Osteoblast (primary cell): ENCODE measurements at places on chromosomes 16 and 17. TPM values are rescaled to one million over a fixed set of nuclear protein-coding genes. Genes with fewer than 3 reads are reported as not detected.

DNA sequence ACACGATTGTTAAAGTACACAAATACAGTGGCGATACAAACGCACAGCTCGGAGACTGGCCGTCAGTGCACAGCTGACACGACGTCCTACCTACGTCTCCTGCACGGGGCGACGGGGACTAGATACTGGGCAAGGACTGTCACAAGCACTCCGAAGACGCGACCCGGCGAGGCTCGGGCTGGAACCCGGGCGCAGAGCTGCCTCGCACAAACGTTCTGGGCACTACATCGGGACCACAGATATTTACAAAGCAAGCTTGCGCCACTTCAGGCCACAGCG lies 13.8 kb downstream of the SLC16A3 start:
- DNase-seq: no peak

DNA sequence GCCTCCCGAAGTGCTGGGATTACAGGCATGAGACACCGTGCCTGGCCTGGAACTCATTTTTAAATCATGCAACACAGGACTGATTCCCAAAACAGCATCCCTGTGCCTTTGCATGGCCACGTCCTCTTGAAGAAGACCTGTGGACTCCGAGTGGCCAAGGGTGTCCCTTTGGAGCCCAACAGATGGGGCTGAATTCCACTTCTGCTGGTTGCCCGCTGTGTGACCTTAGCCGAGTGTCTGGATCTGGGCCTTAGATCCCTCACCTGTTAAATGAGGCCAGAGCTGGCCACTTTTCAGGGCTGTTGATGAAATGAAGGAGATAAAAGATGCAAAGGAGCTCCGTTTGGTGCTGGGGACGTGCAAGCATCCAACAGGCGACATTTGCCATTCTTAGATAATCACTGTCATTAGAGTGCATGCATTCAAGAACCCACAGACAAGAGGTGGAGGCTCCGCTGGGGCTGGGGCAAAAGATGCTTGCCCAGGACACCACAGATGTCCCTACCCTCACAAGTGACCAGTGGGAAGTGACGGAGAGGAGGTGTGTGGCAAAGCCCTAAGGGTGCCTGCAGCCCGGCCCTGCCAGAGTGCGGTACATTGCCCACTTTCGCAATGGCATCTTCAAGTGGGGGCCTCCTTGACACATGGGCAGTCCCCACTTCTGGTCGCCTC lies 354.1 kb upstream of the TNRC6C start:
- DNase-seq: no peak

GRCh38 chr16:10931134-10931533 lies 11.1 kb downstream of the DEXI start:
- DNase-seq: no peak

DNA sequence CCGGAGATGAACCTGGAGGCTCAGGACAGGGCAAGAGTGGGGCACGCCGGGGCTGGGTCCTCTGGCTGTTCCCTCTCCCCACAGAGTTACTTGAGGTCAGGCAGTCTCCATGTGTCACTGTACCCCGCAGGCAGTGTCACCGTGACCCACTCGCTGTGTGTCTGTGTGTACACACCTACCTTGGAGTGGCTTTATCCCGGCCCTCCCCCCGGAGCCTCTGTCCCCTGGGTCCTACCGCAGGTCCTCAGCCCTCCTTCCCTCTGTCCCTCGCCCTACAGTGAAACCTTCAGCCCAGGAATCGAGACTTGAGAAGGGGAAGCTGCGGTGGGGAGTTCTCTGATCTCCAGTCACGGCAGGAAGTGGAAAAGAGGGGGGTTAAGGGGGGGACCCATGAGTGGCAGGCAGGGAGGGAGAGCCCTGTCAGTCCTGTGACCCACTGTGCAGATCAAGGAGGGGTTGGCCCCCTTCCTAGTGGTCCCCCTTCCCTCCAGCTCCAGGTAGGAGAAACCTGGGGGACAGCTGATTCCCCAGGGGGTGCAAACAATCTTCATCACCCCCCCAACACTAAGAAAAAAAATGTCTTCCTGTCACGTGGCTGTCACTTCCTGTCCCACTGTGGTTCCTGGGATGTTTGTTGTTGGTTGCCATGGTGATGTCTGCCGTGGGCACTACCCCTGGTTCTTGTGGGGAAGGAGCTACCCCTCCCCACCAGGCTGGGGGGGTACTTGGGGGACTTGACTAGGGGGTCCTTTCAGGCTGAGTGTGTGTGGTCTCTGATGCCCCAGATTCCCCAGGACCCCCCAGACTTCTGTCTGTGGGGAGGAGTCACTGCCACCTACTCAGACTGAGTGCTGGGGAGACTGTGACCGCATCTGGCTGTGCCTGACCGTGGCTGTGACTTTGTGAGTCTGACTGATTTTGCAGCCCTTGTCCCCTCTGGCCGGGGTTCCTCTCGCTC lies 13.7 kb downstream of the RARA start:
- peak; percentile 96 for DNase-seq

GRCh38 chr16:58026139-58026704 lies 668 bp downstream of the MMP15 start:
- DNase-seq: peak; percentile 80

- no peak for DNase-seq
Measured at GRCh38 chr16:12815361-12815760, 11.7 kb upstream of the CPPED1 start.

DNA sequence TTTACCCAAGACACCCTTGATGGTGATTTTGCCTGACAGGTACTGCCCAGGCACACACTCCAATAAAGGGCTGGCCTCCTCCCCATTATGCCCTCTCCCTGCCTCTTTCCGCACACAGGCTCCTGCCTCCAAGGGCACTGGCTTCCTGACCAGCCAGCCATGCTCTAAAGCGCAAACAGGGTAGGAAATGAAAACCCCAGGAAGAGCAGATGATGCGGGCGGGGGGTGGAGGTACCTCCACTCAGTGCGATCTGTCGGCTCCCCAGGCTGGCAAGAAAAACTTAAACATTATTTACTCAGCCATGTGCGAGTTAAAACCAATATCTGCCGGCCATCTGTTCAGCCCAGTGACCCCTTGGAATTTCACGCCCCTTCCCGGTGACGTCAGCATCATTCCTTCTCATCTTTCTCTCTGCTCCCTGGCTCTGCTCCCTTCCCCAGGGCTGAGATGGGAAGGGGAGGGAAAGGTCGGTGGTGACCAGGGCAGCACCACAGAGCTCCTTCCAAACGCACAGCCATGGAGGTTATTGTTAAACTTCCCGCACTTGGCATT lies 262.5 kb downstream of the CBLN1 start:
- DNase-seq: no peak

DNA sequence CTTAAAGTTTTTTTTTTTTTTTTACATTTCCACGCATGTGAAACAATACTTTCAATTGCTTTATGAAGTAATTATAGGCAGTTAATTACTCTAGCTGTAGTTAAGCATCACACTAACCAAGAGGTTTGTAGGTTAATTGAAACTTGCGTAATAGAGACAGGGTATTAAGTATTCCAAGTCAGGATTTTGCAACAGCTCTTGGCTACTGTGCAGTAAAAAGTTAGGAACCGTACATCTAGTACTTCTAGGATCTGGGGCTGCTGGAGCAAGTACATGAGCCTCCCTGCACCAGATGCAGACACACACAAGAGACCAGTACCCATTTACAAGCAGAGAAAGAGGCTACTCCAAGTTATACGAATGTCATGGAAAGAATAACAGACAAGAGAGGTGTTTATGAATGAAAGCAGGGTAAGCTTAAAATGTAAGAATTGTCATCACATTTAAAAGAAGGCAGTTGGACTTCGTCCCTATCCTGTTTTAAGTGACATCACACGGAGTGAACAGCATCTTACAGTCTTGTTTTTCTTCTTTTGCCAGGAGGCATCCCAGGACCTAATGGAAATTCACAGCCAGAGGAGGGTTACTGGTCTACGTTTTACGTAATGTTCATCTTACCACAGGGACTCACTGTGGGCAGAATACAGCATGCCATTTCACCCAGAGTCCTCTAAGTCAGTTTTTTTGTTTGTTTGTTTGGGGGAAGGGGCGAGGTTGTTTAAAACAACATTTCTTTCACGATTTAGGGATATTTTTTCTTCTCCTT lies 379.6 kb upstream of the PSMD7 start:
- no peak for DNase-seq

The CCL16 gene
- total RNA-seq: not detected in 2 replicates

The ERAL1 gene
- 28.9 and 30.4 TPM in 2 replicates for total RNA-seq

The KATNB1 gene
- 17.7 and 24.6 TPM in 2 replicates for total RNA-seq

The GPR139 gene
- total RNA-seq: not detected in 2 replicates

The ARL5C gene
- total RNA-seq: not detected in 2 replicates

The QRICH2 gene
- total RNA-seq: 2.9 and 3.6 TPM in 2 replicates
